NCI-H1048 (cell line): ENCODE measurements at places on chromosomes 6 and 20.

DNA sequence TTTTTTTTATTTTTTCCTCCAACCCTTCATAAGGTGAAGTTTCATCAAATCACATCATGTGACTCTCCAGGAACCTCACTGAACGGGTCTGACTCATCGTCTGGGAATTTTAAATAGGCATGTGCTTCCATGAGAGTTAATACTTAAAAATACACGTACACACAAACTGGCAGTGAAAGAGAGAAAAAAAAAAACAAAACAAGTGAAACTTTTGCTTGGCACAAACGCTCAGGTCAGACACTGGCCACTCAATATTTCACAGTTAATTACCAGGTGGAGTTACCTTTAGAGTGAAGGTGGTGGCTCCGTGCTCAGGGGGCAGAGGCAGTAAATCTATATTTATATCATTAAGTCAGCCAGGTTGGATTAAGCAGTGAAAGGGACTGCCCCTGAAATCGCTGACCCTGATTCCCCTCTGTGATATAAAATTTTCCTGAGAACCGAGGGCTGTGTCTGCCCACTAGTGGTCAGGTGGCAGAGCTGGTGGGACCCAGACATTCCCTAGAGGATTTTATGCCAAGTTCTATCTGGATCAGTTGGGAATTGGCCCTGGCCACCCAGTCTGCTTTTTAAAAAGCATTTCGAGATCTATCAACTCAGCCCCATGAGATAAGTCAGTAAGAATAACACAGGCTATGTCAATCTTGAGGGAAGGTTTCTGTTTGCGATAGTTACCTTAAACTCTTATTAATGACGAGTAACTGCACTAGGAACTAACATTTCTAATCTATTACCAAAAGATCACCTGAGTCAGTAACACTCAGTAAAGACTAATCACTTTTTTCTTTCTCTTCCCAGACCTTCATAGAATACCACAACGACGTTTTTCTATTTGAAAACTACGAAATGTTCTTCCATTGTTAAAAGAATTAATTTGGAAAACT lies 259.1 kb downstream of the HDGFL1 start:
- DNase-seq: peak; percentile 66

DNA sequence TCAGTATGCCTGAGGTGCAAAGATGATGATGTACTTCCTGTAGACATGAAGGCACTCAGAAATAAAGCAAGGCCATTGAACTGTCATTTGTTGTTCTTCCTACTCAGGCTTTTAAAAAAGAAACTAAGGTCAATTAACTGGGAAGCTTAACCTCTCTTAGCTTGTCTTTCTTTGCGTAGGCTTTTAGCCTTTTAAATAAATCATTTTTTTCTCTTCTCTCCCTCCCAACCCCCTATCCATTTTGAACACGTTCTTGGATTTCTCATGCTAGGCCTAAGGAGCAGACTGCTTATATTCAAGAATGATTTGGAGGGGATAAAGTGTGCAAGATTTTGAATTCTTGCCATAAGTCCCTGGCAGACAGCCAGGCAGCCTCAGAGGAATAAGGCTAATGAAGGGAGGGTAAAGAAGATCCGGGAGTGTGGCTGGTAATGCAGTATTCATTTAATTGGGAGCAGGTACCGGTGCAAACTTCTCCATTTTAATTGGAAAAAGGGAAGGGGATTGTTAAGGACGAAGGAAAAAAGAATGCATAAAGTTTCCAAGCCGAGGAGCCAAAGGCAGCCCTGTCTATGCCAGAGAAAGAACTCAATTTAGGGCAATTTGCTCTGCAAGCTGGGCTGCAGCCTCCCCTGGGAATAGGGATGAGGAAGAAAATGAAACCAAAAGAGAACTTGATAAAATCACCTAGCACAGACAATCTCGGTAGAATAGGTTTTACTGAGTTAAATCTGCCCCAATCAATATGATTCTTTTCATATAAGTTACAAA lies 343.8 kb upstream of the MMS22L start:
- no peak for DNase-seq

DNA sequence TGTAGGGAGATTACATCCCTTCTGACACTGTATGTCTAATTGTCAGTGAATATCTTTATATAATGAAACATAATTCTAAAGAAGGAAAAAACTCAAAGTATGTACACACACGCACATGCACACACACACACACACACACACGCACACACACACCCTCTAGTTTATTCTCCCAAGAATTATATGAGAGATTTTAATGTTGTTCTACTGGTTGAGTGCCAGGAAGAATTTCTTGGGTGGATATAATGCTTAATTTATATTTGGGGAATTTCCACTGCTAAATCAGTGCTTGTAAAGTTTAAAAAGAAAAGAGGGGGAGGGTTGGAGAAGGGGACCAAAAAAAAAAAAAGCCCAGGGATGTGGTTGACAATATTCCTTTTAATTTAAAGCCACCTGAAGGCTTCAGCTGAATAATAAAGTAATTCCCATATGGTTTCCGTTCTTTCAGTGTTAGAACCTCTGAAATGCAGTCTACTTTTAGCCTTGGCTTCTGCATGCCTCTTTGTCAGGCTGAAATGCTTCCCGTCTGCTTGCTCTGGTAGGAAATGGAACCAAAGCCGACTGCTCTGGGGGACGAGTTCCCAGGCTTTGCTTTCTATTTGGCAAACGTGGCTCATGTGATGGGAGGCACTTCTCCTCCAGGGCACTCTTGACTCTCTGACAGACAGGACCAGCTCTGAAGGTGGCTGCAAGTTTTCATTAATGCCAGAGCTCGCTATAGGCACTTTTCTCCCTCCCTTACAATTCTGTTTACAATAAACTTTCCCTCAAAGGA lies 225.4 kb downstream of the PRL start:
- no peak for DNase-seq

GRCh38 chr6:169287675-169288074 lies 34.0 kb upstream of the THBS2 start:
- no peak for DNase-seq

GRCh38 chr6:102355578-102355977 lies 962.1 kb downstream of the GRIK2 start:
- no peak for DNase-seq

GRCh38 chr6:75609639-75610590 lies 8.2 kb downstream of the SENP6 start:
- no peak for DNase-seq
